SK-N-MC (cell line): ENCODE measurements at places on chromosomes 2 and 18.
A peak's percentile ranks its signal among the peaks of the same experiment; 100 is the strongest.

- no peak for DNase-seq
Measured at GRCh38 chr2:9228088-9228751, 21.6 kb downstream of the ASAP2 start.

DNA sequence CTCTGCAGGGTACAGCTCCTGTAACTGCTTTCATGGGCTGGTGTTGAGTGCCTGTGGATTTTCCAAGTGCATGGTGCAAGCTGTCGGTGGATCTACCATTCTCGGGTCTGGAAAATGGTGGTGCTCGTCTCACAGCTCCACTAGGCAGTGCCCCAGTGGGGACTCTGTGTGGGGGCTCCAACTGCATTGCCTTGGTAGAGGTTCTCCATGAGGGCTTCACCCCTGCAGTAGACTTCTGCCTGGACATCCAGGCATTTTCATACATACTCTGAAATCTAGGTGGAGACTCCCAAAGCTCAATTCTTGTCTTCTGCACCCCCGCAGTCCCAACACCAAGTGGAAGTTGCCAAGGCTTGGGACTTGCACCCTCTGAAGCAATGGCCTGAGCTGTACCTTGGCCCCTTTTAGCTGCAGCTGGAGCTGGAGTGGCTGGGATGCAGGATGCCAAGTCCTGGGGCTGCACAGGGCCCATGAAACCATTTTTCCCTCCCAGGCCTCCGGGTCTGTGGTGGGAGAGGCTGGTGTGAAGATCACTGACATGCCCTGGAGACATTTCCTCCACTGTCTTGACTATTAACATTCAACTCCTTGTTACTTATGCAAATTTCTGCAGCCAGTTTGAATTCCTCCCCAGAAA, 41.6 kb downstream of the EDAR start:
- DNase-seq, result no peak

GRCh38 chr18:21684731-21685130, 19.8 kb downstream of the ABHD3 start:
- DNase-seq, result no peak

DNA sequence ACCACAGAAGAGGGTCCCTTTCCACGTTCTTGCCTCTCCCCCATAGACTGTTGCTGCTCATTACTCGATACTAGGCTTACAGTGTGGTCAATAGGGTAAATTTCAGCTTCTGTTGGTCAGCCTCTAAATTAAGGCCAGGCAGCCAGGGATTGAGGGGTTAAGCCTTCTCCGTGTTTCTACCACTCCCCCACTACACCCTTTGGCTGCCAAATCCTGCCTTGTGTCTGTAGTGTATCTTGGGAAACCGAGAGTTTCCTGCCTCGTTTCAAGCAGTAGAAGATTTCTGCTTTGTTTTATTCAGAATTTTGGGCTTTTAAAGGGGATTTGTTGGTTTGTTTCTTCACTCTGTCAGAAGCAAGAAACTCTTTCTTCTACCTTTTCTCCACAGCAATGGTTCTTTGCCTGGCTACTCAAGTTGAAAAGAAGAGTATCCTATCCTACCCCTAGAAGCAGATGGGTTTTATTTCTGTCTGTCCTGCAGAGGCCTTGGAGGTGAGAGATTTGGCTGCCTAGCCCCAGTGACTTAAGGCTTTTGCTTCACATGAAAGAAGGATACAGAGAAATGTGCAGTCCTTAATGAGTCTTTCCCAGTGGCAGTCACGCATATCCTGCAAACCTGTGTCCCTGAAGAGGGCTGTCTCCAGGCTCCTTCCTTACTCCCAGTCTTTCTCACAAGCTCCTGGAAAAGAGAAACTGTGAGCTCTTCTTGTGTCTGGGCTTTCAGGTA, 261.5 kb upstream of the TANK start:
- DNase-seq, result no peak

- no peak for DNase-seq
Measured at GRCh38 chr18:13401826-13402225, 183.3 kb downstream of the LDLRAD4 start.

DNA sequence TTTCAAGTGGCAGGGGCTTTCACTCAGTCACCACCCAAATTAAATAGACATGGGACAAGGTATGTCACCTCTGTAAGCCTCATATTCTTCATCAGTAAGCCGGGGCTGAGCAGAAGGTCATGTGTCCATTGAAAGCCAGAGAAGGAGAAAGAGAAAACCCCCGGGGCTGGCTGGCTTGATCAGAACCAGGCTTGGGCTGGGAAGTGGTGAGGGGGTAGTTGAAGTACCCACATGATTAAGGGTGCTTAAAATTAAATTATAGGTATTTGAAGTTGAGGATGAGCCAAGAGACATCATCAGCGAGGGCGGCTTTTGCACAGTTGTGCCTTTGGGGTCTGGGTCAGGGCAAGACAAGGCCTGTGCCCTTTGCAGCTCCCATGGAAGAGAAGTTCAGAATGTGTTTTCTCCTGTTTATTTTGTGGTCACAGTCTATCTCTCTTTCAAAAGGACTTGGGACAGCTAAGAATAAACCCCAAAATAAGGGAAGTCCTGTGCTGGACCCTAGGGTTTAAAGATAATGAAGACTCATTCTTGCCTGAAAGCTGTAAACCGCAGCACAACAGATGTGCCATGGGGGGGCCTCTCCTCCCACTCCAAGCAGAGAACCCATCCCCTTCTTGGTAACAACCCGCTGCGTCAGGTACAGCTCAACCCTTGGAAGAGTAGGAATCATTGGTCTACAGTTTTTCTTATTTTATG, 10.7 kb downstream of the DBI start:
- DNase-seq, result no peak

GRCh38 chr2:201931475-201931874, 102.2 kb upstream of the FZD7 start:
- DNase-seq, result peak; percentile 37

- DNase-seq, result no peak
Measured at GRCh38 chr18:3402982-3403451, 47.0 kb upstream of the TGIF1 start.

DNA sequence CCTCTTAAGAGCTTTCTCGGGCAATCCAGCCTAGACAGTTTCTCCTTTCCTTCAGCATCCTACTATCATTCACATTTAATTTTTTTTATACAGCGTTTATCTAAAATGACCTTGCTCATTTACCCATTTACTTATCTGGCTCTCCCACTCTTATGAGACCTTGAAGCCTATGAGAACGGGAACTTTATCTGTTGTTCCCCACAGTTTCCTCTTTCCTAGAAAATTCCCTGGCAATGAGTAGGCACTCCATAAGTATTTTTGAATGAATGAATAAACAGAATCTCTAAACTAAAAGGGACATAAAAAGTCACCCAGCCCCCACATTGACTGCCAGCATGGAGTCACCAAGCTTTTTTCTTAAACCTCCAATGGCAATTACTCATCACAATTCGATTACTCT, 353.2 kb downstream of the METTL4 start:
- no peak for DNase-seq

DNA sequence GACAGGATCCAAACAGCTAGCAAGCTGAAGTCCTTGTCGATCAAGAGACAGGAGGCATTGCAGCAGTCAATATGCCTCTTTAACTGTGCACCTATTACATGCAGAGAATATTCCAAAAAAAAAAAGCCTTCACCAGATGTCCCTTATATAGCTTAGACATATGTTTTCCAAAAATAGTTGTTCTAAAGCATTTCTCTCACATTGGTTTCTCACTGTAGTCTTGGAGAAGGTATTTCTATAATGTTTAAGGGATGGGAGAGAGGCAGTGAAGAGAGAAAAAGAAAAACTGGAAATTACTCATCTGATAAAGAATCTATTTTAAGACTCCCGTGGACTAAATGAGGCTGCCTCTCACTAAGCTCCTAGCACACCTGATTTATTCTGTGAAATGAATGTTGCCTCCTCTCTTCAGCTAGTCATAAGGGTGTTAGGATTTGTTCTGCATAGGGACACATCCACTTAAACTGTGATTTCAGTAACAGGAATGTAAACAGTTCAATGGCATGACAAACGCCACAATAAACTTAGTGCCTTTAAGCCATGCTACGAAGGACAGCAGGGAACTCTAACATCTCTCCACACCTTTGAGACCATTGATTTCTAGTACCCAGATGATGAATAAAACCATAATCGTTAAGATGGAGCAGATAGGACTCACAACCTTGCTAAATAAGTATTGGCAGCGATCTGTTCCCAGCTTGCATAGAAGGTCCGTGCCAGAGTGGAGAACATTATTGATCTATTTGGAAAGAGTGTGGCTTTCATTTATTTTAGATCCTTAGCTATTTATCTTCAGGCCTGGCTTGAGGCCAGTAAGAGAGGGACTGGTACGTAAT, 98.6 kb upstream of the NCK2 start:
- DNase-seq, result no peak

DNA sequence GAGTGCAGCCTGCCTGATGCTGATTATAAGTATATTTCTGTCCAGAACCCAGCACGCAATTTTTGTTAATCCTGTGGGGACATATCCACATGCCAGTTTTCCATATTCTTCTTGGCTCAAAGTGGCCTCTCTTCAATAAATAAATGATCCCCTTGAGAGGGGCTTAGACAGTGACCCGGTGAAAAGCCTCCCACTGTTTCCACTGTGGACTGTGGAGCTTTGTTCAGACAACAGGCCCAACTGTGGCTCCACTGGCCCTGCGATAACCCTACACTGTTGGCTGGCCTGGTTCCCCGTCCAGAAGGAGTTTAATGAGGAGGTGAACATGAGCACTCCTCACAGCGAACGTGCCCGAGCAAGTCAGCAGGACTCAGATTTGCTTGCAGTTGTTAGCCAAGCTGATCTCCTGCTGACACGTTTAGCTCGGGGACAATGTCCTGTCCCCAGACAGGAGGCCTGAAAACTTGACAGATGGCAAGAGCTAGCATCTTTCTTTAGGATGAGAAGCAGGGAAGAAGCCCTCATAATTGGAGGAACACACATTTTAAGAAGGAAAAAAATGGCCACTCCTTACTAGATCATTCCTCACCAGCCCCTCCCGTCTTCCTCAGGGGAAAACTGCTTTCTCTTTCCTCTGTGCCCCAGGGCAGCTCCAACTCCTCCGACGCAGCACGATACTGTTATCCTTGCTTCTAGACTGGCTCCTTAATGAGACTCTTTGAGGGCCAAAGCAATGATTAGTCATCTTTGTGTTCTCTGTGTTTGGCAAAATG, 20.0 kb upstream of the MTCL1 start:
- DNase-seq, result peak; percentile 73

DNA sequence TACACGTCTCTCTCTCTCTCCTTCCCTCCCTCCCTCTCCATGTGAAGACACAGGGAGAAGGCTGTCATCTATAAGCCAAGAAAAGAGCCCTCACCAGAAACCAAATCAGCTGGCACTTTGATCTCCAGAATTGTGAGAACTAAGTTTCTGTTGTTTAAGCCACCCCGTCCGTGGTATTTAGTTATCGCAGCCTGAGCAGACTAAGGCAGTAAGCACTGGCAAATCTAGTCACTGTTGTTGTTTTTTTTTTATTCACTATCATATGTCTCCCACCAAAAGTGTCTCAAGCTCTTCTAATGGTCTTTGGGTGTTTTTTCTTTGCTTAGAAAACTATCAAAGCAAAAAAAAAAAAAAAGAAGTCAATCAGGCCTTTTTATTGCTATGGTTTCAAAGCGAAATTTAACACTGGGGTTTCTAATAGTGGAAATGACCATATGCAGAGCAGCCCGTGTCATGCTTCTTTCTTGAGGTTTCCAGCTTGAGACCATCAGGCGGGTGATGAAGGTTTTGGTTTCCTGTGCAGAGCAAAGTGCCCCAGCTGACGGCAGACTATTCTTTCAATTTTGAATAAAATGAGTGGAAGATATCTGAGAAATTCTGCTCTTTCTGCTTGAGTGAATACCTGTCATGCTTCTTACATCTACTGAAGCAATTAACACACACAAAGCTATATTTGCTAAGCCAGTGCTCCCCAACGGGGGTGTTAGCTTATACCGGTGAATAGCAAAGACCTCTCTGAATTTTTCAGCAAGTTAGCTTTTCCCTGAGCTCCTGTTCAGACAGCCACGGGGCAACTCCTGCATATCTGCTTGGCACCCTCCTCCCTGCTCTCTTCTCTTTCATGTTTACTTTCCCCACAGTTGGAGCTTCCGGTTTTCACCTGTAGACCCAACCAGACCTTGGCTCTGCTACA, 394.1 kb upstream of the ATP5MC3 start:
- no peak for DNase-seq
